ENCODE measurements at places on chromosomes 6 and 20.

GRCh38 chr20:63836458-63837344, 5.6 kb upstream of the ZBTB46 start:
- DNase-seq = no peak

DNA sequence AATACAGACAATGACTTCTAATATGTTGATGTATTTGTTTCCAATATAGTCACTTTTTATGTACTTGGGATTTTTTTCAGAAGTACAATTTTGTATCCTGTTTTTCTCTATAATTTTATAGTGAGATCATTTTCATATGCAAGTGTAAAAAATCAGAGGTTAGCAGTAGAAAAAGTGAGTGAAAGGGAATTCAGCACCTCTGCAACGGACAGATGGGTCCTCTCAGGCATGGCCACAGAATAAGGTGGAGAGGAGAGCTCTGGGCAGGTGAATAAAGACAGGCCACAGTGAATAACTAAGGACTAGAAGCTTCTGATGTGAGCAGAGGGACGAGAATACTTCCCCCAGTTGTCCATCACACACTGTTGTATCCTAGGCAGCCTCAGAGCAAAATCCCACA, 210.1 kb upstream of the CNR1 start:
- no peak for DNase-seq

GRCh38 chr6:16331384-16332174, 93.2 kb downstream of the GMPR start:
- DNase-seq = peak; percentile 78

DNA sequence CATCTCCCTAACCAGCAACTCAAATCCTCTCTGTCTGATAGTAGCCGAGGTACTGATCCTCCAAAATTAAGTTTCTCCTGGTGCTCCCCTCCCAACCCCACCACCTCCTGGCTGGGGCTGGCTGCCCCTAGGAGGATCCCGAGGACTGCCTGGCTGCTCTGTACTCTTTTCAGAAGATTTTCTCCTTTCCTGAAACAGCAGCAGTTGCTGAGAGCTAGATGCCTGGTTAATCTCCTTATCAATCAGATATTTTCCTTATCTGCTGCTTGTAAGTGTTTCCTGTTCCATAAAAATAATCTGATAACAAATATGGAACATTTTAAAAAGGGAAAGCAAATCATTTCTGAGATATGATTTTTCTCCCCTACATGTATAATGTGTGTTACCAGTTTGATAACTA, 52.8 kb downstream of the ZMYND8 start:
- no peak for DNase-seq

GRCh38 chr6:40328386-40328985, 258.7 kb downstream of the LRFN2 start:
- DNase-seq = peak; percentile 47

DNA sequence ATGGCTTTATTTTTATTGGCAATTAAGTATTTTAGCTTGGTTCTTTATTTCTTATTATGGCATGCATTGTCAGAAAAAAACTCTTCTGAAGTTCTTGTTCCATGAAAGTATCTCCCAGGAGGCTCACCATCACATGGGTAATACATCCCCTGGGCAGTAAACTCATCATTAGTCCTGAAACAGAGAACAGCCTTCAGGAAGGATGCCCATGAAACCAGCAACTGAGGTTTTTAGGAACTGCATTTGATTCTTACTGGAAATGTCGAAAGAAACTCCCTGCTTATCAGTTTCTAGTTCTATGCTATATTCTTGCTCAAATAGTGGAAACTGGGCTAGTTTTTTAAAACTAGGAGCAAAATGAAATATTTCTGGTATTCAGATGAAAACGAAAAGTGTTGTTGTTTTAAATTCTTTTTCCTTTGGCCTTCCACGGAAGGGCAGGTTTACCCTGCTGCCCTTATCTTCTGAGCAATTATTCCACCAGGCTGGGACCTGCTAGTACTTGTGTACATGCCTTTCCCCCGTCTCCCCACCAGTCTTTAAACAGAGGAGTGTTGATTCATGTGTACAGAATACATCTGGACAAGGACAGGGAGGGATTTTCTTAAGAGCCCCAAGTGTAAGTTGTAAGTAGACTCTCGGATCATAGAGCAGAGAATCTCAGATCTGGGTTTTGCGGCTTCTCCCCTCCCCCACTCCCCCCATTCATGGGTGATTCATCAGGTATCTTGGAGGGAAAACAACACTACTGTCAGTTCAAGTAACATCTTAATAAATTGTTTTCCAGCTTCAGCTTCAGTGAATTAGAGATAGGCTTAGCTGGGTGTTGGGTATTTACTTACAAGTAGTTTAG, 81.5 kb downstream of the RTN4IP1 start:
- DNase-seq = no peak

DNA sequence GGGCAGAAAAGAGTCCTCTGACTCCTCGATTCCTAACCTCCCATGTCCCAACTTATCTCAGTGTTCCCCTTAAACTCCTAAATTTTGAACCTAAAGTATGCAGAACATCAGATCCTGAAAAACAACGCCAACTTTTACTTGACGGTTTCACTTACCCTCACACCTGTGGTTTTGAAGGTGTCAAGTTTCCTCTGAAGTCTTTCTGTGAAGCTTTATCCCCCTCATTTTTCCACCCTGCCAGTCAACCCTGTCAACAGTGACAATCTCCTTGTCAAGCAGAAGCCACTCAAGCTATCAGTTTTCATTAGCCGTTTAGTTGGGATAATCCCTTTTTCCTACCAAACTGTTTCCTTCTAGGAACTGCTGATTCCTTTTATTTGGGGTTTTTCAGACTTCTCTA, 245.4 kb upstream of the PREP start:
- DNase-seq = no peak

DNA sequence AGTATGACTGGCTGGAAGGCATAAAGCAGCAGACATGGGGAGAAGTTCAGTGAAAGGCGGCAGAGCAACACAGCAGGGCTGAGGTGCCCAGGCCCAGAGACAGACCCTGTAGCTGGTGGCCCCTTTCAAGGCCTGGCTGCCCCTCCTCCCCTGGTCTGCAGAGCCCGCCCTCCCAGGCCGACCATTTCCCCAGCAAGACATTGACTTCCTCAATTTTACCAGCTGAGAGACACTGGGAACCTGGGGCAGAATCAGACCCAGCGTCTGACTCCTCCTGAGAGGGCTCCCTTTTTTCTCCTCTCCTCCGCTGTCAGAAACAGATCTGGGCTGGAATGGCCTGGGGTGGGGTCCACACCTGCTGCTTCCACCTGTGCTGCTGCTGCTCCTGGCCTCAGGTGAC, at the start of gene TREML4:
Gene TREML4, plus strand, starts transcription at position 254 of the 400 bp plus-strand sequence. Its CDS starts 79 bp downstream, at position 333.
- no peak for DNase-seq

DNA sequence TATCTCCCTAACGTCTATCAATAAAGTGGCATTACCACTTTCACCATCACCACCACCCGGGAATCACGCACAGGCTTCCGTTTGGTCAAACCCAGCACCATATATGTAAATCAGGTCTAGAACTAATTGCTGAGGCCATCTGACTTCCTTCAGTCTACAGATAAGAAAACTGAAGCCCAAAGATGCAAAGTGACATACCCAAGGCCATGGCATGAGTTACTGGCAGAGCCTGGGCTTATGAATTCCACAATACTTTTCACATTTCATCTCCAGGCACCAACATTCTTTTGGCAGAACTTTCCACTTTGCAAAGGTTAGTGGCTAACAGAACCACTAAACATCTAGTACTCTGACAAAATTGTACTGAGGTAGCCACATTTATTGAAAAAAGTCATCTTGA, 64.5 kb upstream of the TINAG start:
- no peak for DNase-seq

DNA sequence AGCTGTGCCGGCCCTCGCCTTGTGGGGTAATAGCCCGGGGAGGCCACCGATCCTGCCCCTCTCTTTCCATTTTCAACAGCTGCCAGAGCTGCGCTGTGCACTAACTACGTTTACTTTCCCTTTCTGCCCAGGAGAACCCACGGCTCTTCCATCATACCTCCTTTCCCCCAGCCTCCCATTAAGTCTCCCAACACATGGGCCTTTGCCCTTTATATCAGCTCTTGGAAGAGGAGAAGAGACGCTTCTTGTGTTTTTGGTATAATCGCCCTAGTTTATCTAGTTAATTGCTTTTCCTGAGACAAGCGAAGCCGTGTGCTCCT, 637 bp downstream of the UBR2 start:
- no peak for DNase-seq

GRCh38 chr6:48101290-48101689, 9.7 kb downstream of the PTCHD4 start:
- DNase-seq = no peak

DNA sequence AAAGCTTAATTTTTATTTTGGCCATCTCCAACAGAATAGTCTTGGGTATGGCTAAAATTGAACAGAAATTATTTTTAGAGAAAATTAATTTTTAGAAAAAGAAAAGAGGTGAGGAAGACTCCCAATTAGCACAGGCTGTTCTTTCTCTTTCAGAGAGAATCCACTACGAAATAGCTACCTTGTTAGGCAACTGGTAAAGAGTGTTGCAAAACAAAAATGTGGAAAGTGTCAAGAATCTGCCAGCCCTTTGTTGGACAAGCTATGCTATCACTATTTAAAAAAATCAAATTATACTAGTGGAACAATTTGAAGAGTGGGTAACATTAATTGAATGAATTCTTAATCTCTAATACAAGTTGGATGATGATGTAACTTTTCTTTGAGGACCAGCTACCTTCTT, 19.2 kb upstream of the ZSCAN9 start:
- no peak for DNase-seq

DNA sequence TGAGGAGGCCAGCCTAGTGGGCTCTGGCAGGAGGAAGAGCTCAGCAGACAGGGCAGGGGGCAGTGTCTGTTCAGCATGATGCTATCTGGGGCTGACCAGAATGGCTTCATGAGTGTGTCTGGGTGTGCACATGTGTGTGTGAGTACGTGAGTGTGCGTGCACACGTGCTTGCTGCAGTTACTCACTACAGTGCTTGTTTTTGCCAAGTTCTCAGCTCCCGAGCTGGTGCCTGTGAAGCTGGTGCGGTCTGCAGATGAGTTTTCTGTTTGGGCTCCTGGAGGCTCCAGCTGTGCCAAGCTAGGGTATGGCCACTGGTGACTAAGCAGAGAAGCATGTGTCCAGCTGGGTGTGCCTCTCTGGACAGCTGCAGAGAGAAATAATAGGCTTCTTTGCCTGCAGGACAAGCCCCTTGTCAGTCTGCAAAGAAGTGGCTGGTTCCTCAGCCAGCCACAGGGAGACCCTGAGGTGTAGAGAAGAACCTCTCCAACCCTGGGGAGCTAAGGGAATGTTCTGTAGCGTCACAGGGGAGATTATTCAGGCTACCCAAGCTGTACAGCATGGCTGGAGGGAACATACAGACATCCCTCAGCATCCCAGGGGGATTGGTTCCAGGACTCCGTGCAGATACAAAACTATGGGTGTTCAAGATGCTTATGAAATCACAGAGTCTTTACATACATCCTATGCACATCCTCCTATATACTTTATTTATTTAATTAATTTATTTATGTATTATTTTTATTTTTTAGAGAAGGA, 40.2 kb upstream of the FAM50B start:
- DNase-seq = no peak

DNA sequence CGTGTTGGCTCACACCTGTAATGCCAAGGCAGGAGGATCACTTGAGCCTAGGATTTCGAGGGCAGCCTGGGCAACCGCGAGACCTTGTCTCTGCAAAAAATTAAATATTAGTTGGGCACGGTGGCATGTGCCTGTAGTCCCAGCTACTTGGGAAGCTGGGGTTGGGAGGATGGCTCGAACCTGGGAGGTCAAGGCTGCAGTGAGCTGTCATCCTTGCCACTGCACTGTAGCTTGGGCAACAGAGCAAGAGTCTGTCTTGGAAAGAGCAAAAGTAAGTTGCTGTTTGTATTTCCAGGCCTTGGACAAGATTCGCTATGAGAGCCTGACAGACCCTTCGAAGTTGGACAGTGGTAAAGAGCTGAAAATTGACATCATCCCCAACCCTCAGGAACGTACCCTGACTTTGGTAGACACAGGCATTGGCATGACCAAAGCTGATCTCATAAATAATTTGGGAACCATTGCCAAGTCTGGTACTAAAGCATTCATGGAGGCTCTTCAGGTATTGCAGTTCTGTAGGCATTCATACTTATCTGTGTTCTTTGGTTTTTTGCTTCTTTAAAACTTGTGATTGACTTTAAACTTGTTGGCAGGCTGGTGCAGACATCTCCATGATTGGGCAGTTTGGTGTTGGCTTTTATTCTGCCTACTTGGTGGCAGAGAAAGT, 2.3 kb downstream of the HSP90AB1 start:
- no peak for DNase-seq

GRCh38 chr20:58480551-58481336, 34.5 kb downstream of the APCDD1L start:
- no peak for DNase-seq

- peak; percentile 3 for DNase-seq
Measured at GRCh38 chr6:169157197-169158148, 96.2 kb downstream of the THBS2 start.

DNA sequence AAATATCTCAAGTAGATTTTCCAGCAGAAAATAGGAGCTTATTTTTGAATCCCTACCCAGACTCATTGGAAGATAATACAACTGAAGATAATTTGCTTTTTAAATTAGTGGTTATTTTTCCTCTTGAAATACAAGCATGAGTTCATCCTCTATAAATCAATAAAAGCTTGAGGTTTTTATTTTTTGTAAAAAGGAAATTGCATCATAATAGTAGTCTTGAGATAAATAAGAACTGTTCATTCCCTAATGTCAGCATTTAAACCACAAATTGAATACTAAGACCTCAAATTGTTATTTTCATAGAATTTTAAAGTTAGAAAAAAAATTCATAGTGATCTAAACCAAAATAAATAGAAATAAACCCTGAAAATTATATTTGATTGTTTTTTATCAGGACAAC, 719.1 kb downstream of the CD109 start:
- DNase-seq = no peak

GRCh38 chr20:20561172-20561571, 151.3 kb downstream of the RALGAPA2 start:
- DNase-seq = no peak

DNA sequence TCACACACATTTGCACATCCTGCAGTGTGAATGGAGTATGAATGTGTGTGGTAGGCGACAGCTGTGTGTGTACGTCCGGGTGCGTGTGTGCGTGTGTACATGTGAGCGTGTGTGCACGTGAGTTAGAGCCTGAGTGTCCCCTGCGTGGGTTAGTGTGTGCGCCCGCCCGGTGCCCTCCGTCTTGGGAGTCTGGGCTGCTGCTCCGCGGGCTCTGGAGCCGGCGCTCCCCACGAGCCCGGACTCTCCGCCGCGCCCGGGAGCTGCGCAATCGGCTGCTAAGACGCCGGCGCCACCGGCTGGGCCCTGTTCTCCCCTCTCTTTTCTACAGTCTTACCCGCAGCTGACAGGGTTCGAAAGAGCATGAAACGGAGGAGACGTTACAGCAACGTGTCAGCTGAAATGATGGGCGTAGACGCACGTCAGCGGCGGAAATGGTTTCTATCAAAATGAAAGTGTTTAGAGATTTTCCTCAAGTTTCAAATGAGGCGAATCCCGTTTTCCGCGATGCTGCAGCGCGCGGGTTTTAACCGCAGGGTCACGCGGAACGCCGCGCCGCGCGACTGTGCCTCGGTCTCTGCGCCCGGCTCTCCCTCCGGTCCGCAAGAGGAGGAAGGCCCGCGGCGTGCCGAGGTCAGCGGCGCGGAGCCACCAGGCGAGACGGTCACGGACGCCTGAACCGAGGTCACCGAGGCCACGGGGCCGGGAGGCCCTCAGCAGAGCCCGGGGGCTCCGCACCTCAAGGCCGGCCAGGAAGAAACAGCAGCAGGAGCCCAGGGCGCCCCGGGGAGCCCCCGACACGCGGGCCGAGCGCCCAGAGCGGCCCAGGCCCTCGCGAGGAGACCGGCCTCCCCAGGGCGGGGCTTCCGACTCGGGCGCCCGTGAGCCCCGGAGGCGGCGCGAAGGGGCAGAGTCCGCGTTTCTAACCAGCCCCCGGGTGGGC, 95.3 kb upstream of the BHLHE23 start:
- peak; percentile 46 for DNase-seq

Measured in HEK293T (cell line).